ENCODE measurements at places on chromosomes 3 and 15.

GRCh38 chr3:24315971-24316370, 178.7 kb downstream of the THRB start:
- no peak for DNase-seq

- DNase-seq = peak; percentile 11
Observed at GRCh38 chr15:68384451-68385239, 47.3 kb downstream of the ITGA11 start.

GRCh38 chr3:153503873-153504272, 341.8 kb downstream of the RAP2B start:
- DNase-seq = no peak

GRCh38 chr15:35697549-35698299, 151.8 kb upstream of the DPH6 start:
- DNase-seq = no peak
